ENCODE measurements at places on chromosomes 12 and 14. TPM values are rescaled to one million over a fixed set of nuclear protein-coding genes. Genes with fewer than 3 reads are reported as not detected.

The LHX5 gene
- not detected for total RNA-seq

The TEX52 gene
- total RNA-seq: not detected

The SRRM4 gene
- total RNA-seq: not detected

The ACOT4 gene
- 1.8 TPM for total RNA-seq

The IFI27L1 gene
- 122 TPM for total RNA-seq

The SYNDIG1L gene
- total RNA-seq: 0.51 TPM

The VRTN gene
- not detected for total RNA-seq

The PAH gene
- total RNA-seq: 9.2 TPM

The PUS7L gene
- total RNA-seq: 16.5 TPM

DNA sequence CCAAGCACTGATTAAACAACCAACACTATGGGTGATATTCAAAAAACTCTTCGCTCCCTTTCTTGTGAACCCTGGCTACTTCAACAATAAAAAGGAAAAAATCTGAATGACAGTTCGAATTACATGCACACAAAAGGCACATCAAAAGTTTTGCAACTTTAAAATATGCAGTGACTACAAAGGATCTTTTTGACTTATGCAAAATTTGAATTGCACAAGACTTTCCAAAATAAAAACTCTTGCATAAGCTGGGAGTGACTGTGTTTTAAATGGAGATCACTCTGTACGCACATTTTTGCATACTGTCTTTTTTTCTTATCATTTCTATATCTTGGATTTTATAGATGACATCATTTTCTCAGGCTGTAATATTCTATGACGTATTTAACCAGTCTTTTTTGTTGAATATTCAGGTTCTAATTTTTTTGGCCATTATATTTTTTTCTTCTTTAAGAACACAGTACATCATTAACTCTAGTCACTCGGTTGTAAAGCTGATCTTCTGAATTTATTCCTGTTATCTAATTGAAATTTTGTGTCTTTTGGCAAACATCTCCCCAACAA lies 667.6 kb upstream of the TBX3 start:
- DNase-seq: no peak

DNA sequence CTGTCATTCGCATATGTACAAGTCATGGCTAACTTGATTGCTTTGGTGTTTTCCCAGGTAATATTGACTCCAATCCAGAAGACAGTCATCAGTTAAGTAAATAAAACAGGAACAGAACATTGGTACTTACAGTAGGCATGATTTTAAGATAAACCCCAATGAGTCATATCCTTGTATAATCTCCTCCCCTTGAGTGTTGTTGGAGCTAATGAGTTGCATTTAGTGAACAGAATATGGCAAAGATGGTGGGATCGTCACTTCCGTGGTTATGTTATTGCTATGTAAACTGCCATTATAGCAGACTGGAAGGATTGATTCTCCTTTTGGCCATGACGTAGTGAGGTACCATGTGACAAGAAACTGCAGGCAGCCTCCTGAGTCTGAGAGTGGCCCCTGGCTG lies 102.2 kb downstream of the TMX1 start:
- DNase-seq: no peak

DNA sequence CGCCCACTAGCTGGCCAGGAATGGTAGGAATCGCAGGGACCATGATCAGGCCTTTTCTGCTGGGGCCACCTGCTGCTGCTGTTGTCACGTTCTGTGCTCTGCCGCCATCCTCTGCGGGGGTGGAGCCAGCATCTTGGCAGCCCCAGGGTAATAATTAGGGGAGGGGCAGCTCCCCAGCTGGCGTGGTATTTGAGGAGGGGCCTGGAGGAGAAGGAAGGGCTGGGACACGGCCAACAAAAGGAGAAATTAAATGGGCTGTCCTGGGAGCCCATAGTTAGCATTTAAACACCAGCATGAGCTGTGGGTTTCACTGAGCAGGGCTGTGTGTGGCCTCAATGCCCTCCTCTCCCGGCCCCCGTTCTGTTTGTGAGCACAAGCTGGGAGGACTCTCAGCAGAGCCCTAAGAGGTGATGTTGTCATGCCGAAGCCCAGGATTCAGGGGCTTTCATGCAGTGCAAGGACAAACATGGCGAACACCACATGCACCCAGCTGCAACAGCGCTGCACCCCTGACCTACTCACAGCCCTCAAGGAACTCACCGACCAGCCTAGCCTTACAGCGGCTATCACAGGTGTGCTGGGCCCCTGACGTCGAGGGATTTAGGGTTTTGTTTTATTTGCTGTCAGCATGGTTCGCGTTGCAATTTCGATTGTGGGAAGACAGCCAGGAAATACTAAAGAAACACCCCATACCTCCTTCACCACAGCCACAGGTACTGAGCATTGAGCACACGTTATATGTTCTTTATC lies 324.3 kb downstream of the CACNA1C start:
- DNase-seq: no peak

DNA sequence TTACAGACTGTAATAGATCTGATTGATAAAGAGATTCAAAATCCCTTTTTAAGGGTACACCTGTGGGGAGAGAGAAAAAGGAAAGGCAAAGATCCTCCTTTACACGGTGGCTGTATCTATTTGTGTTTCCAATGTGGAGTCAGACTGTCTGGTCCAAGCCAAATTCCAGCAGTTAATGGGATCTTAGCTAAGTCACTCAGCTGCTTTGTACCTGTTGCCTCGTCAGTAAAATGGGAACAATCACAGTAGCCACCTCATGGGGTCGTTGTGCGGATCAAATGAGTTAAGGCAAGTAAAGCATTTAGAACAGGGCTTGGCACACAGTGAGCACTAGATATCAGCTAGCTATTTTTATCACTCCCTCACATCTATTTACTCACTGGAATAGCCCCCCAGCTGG lies 46.9 kb downstream of the EFCAB11 start:
- no peak for DNase-seq

GRCh38 chr14:69985463-69985862 lies 106.2 kb downstream of the SMOC1 start:
- DNase-seq: peak; percentile 88

DNA sequence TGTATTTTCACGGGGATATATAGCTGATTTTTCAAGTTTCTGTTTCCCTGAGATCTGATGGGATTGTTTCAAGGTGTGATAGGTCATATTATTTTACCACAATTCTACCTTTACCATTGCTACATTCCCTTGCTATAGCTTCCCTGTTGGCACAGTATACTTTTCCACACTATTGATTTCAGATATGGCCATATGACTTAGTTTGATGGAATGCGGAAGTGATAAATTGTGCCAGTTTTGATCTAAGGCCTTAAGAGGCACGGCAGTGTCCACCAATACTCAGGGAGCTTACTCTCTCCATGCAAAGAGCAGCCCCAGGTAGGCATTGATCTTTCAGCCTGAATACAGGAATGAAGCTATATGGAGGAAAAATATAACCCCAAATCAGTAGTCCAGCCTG lies 315.7 kb downstream of the SLC16A7 start:
- no peak for DNase-seq

- DNase-seq: no peak
Measured at GRCh38 chr12:104505095-104505818, 48.5 kb downstream of the CHST11 start.

GRCh38 chr14:71582705-71583104 lies 349.5 kb upstream of the RGS6 start:
- DNase-seq: no peak

DNA sequence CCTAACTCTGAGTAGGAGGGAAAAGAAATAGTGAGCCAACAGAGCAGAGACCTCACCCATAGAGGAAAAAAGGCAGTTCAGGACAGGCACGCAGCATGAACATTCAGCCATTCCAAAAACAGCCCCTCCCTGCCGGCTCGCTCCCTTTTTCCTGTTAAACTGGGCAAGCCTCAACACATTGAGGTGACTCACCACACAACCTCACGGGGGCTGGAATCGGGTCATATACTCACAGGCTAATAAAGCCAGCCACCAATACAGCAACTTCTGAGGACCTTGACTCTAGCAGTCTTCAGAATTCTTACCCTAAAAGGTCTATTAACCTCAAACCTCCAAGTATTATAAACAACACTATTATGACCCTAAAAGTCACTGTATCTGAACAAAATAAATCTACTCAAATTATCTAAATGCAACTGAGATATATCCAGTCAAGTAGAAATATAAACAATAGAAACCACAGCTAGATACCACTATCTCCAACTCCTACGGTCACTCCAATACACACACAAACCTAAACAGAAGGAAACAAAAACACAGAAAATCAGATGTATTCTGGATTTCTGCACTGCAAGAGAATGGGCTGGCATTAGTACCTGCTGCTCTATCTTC lies 6.3 kb downstream of the YBX3 start:
- peak; percentile 92 for DNase-seq

DNA sequence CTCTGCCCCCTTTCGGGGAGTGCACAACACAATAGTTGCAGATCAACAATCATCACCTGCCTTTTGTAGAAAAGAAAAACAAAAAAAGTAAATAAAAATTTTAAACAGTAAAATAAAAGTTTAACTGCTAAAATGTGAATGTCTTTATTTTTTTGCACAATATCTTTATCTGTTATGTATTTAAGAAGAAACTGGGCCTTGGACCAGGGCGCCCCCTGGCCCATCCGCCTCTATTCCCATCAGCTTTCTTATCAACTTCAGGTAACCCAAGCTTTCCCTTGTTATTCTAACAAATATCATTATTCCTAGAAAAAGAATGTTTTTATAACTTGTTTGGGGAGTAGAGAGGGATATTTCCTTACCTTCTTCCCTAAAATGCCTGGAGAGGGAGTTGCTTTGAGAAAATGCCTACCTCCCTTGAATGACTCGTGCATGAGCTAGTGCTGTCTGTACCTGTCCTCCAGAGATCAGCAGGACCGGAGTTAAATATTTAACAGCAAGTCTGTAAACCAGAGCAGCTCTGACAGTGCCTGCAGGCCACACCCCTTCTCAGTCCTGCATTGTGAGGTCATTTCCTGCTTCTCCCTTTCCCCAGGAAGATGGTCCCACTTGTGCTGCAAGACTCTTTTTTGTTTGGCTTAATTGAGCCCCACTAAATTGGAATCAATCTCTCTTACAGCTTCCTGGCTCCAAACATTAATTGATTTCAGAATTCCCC lies 192.8 kb upstream of the RGS6 start:
- no peak for DNase-seq

GRCh38 chr12:128754275-128754674 lies 69.5 kb downstream of the SLC15A4 start:
- DNase-seq: no peak

DNA sequence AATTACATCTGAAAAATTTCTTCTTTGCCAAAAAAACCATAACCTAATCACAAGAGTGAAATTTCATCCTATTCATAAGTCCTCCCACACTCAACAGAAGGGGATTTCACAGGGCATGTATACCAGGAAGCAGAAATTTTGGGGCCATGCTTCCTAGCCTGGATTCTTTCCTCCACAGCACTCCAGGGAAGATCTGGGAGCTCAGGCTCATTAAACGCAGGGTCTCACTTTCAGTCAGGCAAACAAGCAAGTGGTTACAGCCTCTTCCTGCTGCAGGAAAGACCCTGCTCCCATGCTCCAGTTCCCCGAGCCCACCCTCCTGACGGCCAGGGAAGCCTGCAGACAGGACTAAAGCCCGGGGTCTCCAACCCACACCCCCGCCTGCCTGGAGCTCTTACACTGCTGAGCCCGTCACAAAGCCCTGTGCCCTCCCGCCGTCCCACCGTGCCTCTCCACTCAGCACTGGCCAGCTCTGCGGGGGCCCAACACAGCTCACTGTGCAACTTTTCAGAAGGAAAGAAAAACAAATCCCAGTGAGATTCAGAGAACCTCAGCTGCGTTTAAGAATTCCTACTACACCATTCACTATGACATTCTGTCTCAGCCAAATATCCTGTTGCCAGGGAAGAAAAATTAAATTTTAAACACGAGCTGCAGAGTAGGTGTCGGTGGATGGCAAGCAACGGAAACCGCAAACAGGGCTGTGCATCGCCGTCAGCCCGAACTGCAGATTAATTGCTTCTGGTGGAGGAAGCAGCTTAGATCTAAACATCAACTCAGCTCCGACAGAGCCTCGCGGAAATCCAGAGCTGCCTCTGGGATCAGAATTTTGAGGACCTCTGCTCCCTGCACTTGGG lies 106.7 kb upstream of the SFSWAP start:
- no peak for DNase-seq

DNA sequence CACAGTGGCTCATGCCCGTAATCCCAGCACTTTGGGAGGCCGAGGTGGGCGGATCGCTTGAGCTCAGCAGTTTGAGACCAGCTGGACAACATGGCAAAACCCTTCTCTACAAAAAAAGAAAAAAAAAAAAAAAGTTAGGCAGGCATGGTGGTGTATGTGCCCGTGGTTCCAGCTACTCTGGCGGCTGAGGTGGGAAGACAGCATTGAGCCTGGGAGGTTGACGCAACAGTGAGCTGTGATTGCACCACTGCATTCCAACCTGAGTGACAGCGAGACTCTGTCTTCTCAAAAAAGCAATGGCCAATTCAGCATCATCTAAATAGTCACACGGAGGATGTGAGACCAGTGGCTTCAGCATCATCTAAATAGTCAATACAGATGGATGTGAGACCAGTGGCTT lies 10.4 kb upstream of the SAMD4A start:
- no peak for DNase-seq

DNA sequence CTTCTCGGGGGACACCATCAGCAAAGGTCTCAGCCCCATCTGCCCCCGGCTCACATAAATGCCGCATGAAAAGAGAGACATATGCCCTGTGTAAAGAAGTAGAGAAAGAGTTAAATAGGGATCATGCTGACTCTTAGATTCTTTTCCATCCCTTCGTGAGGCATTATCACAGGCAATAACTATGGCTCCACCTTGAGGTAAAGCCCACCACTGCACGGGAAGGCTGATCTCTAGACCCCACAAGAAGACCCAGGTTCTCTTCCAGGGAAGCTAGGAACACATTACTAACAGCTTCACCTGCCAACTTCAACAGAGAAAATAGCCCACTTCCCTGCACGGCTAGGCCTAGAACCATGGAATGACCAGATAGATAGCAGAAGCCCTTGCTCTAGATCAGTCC lies 14.1 kb upstream of the NOP2 start:
- DNase-seq: no peak

- DNase-seq: no peak
Measured at GRCh38 chr14:38500125-38500524, 244.2 kb upstream of the CLEC14A start.

GRCh38 chr14:39266525-39266870 lies 32.8 kb downstream of the MIA2 start:
- peak; percentile 57 for DNase-seq

GRCh38 chr14:21087294-21088091 lies 11.0 kb downstream of the ZNF219 start:
- no peak for DNase-seq

DNA sequence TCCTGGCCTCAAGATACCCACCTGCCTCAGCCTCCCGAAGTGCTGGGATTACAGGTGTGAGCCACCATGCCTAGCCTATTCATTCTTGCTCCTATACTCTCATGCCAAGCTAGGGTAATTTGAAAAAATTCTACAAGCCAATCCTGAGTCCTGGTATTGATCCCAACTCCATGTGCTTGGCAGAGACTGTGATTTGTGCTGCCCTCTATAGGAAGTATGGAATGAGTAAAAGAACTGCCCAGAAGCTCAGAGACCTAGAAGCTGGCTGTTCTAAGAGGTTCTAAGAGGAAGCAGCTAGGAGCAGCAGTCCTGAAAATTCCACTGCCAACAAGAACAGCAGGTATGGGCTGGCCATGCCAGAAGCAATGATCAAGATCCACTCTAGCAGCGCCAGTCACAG lies 402.5 kb downstream of the PCNX1 start:
- no peak for DNase-seq

Data from adrenal gland (tissue), 19 donors.